Activated T-helper 2 cell treated with anti-CD3 and anti-CD28 coated beads, Interferon-gamma antibody, Interleukin-2, Interleukin-4, amounts not matched to agents 10 μg/mL and 5 μg/mL and 100 μg/mL, durations not matched to agents 14 hours and 24 hours and 36 hours (primary cell): ENCODE measurements at places on chromosomes 5 and 9. TPM values are rescaled to one million over a fixed set of nuclear protein-coding genes. Genes with fewer than 3 reads are reported as not detected.
A peak's percentile ranks its signal among the peaks of the same experiment; 100 is the strongest.

ZNF483 gene
- 3.1 and 3.2 TPM in 2 replicates for total RNA-seq

PPP2CA gene
- 171 and 179 TPM in 2 replicates for total RNA-seq

PITX1 gene
- total RNA-seq, result 0.39 and 0.46 TPM in 2 replicates

FIBCD1 gene
- not detected in 2 replicates for total RNA-seq

CYLC2 gene
- total RNA-seq, result not detected in 2 replicates

SYNPO gene
- 0.11 TPM in 1 of 2 replicates, not detected in the other for total RNA-seq

CFAP77 gene
- total RNA-seq, result not detected in 2 replicates

OMD gene
- not detected in 2 replicates for total RNA-seq

GABRP gene
- total RNA-seq, result not detected in 2 replicates

GRCh38 chr5:147446523-147446922, 63.3 kb downstream of the DPYSL3 start:
- DNase-seq, result no peak

DNA sequence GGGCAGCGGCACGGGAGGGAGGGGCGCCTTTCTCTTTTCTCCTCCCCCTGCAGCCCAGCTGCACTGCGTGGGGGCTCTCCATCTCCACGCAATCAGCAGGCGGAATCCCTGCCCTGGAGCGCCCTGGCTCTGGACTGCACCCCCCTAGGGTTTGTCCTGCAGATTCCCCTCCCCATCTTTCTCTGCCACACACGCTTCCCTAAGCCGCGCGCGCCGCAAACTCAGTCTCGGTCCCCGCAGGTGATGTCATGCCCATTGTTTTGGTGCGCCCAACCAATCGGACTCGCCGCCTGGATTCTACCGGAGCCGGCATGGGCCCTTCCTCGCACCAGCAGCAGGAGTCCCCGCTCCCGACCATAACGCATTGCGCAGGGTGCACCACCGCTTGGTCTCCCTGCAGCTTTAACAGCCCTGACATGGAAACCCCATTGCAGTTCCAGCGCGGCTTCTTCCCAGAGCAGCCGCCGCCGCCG, at the start of gene KCNN2:
Gene KCNN2, plus strand, starts transcription at position 347 of the 473 bp plus-strand sequence. Its CDS starts 70 bp downstream, at position 417.
- DNase-seq, result peak; percentile 12

DNA sequence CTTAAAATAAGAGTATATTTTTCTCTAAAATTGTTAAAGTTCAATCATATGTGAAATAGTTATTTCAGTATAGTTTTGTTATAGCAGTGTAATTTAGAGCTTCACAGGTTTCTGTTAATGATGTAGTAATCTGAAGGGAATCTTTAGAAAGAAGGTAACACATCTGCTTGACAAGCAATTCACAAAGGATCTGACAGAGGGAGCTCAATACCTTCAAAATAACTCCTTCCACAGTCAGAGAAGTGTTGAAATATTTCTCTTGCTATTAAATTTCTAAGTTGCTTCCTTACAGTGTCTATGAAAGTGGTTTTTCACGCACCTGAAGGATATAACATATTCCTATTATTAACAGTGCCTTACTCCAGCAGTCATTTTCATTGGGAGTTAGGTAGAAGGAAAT, 44.9 kb downstream of the SLC25A51 start:
- DNase-seq, result no peak

DNA sequence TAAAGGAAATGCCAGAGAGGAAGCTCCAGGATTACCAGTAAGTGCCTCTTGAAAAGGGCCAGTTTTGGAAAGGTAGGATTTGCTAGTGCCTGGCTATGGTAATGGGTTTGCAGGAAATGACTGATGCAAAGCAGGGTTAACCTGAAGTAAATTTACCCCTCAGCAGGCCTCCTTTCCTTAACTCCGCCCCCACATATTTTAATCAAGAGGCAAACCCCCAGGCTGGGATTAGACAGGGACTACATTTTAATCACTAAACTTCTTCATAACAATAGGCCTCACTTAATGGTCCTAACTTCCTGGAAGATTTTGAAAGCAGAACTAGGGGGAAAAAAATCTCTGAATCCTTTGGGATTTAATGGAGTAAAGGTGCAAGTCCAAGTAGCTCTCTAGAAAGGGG, 10.2 kb upstream of the SLC1A3 start:
- DNase-seq, result no peak

GRCh38 chr5:136491806-136492205, 126.5 kb upstream of the TRPC7 start:
- no peak for DNase-seq

- DNase-seq, result no peak
Measured at GRCh38 chr5:14277385-14278320, 134.5 kb downstream of the TRIO start.

GRCh38 chr5:174801798-174802197, 77.4 kb downstream of the MSX2 start:
- DNase-seq, result no peak

DNA sequence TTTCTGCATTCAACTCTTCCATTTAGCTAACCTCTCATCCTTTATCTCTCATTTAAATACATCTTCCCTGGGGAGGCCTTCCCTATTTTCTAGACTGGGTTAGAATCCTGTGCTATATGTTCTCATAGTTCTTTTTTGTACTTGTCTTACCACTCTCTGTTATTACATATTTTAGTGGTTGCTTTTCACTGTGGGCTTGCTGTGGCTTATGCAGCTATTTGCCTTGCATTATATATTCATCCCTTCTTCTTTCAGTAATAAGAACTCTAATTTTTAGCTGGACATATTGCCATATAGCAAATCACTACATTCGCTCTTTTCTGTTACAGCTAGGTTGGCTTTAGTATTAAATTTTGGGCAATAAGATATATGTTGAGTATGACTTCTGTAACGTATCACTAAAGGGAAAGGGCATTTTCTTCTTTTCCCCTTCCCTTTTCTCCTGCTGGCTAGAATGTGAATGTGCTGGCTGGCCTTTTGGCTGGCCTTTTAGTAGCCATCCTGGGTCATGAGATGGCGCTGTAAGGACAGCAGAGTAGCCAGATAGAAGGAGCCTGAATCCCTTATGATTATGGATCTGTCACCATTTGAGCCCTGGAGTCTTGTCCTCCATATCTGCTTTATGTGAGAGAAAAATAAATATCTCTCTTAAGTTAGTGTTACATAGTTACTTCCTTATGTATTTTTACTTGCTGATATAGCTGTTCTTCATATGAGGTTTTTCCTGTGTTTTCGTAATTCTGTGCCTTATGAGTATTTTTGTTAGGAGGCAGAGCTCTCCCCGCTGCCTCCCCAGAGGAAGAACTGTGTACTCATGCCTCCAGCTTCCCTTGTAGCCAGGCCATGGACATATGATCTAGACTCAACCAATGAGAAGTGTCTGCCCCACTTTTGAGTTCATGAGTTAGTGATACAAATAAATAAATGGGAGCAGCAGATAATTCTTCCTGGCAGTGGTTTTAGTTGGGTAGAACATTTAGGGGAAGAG, 65.8 kb downstream of the NDUFAF2 start:
- no peak for DNase-seq

- DNase-seq, result no peak
Measured at GRCh38 chr5:75656311-75657003, 45.2 kb downstream of the ANKDD1B start.

DNA sequence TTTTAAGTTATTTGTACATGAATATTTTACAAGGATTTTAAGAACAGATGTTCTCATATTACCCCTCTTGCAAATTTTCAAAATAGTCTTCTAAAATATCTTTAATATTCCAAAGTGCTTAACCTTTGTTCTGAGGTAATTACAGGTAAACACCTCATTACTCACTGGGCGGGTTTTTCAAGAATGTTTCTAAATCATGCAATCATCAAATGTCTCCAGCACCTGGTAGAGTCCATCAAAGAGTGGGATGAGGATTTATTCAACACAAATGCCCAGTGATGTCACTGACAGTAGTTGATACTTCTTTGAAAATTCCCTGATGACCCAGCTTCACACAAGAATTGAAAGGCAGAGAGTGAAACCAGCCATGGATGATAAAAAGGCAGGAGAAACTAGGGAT, 114.4 kb downstream of the SEC61B start:
- DNase-seq, result no peak

- DNase-seq, result peak; percentile 19
Measured at GRCh38 chr9:131840220-131840619, 100.3 kb upstream of the RAPGEF1 start.

DNA sequence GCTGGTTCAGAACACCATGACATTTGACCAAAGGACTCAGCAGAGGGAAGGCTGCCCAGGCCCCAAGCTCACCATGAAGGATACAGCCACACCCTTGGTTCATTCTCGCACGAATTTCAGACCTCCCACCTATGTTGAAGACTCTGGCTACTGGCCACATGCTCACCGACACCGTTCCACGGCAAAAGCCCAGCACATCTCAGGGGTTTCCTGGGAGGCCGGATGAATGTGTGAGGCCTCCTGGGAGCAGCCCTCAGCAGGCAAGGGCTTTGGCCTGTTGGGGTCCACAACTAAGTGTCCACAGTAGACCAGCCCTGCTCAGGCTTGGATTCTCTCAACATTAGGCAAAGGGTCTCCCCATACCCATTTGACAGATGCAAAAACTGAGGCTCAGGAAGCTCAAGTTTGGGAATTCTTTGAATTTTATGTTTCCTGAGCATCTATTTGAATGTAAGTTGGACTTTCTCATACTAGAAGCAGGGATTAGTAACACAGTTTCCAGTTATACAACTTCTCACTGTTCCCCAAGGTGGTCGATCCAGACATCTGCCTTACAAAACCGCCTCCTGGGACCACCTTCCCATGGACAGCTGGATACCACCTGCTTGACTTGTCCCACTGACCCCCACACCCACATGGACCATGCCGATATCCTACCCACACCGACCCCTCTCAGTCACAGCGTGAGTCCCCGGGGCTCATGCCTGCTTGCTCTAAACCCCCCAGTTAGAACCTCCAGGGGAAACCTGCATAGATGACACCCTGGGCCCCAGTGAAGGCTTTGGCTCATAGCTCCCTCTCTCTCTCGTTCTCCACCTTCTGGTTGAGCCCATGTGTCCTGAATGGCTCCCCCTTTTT, 27.9 kb downstream of the CCT5 start:
- DNase-seq, result no peak

DNA sequence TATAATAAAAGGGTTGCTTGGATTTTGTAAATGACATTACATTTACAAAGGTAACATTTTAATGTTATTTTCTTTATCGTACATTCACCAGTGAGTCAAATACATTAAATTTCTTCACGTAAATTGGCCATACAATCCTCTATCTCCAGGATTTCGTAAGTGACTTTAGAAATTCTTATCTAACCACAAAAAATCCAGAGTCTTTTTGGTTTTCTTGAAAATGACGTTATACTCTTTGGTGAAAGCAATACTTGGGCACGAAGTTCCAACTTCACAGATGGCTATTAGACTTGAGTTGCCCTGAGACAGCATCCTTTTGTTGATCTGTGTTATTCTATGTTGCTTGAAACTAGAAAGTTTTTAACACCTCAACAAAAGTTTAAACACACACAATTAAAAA, 87.4 kb upstream of the CDH10 start:
- DNase-seq, result no peak

- DNase-seq, result no peak
Measured at GRCh38 chr5:174556756-174557155, 167.6 kb upstream of the MSX2 start.

DNA sequence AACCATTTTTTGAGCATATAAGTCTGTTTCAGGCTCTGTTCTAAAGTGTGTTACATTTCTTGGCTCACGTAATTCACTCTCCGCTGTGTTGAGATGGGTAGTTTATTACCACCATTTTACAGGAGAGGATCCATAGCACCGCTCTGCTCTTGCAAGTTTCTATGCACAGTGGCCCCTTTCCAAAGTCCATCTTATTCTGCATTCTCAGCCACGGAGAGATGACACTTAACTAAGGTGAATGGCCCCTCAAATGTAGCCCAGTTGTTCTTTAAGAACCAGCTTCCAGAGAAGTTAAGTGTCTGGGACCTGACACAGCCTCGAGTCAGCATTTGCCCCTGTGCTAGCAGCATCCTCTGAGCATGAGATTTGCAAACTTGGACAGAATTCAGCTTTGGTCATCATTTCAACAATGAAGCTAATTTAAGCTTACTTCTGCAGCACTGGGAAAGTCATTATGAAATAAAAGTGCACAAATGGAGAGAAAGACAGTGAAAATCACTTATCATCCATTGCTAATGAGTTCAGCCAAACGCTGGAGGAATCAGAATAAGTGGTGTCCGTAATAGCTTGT, 61.9 kb downstream of the FAM78A start:
- no peak for DNase-seq

- peak; percentile 54 for DNase-seq
Measured at GRCh38 chr5:139394123-139394653, 716 bp downstream of the PROB1 start.

DNA sequence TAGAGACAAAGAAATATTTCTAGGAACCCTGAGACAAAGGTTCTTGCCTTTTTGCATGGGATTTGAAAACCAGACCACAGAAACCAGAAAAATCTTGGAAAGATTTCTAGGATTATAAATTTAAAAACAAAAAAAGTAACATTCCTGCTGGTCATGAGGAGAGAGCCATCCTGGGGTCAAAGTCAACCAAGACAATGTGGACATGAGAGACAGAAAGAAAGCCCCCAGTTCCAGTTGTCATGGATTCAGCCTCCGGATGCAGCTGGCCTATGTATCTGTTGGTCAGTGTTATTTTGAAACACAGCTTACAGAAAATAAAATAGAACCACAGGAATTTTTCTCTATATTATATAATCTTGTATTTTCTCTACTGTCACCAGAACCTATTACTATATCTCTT, 24.4 kb upstream of the RGMB start:
- no peak for DNase-seq

- DNase-seq, result no peak
Measured at GRCh38 chr9:26043431-26043830, 365.2 kb upstream of the TUSC1 start.

- no peak for DNase-seq
Measured at GRCh38 chr5:164394686-164395194, 889.3 kb downstream of the MAT2B start.
